Activated CD4-positive, CD25-positive, alpha-beta regulatory T cell (primary cell): ENCODE measurements at places on chromosomes 16 and 17.

DNA sequence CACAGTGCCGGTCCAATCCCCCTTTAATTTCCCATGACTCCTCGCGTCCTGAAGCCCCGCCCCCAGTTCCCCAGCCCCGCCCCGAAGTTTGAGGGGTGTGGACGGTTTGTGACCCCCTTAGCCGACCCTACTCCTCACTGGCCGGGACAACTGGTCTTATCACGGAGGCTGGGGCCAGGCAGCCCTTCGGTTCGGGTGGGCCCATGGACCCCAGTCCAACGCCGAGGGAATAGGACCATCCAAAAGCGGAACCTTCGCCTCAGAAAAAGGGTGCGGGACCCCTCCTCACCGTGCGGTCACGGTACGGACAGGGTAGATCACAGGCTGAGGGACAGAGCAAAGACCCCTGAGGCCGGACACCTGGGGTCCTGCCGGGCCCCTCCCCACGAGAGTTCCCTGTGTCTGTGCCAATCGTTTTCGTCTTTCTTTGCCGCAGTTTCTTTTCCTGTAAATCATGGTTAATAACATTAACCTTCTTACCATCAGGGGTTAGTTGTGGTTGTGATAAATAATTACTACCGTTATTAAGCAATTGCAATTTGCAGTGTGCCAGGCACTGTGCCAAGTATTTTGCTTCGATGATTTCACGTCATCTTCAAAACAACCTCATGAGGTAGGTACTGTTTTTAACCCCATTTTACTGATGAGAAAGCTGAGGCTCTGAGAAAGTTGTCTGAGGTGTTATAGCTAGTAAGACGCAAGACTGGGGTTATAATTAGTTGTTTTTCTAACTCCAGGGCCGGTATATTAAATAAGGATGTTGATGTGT is 543 bp downstream of the TMUB2 start:
- peak; percentile 90 for DNase-seq

DNA sequence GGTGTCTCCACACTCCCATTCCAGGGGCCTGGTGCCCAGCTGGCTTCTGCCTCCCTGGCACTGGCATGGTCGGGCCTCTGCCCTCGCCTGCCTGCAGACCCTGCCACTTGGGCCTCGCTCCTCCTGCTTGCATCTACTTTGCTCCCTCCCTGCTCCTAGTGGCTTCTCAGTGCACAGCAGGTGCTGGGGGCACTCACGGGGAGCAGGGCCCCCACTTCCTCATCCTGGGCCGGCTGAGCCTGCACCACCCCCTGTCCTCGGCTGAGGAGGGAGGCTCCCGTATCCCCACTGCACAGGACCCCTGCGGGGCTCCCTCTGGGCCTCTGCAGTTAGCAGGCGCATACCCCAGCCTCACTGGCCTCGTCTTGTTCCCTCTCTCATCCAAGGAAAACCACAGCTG is 35.2 kb downstream of the CIBAR2 start:
- DNase-seq = no peak

GRCh38 chr17:859061-859823 is 77.1 kb downstream of the MRM3 start:
- DNase-seq = no peak

GRCh38 chr17:43405861-43406260 is 7.1 kb downstream of the ARL4D start:
- DNase-seq = no peak

DNA sequence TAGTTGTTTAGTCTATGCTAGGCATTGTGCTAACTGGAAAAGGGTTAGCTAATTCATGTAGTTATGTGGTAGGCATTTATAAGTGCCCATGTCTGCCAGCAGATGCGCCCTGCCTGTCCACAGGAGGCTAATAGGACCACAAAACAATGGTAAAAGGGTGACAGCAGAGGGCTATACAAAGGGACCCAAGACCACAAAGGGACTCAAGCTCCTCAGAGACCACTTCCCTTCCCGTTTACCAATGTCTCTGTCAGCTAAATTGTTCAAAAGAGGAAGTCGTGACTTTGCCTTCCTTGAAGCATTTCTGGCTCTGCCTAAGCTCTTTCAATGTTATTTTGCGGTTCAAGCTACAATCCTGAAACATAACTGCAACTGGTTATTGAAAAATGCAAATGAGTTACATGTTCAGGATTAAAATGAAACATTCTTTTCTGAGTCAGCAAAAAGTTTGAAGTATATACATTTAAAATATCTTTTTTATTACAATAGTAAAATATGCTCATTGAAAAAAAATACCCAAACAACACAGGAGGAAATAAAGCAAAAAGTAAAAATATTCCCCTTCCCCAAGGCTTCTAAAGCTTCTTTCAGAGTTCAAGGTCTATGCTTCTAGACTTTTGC is 149.2 kb downstream of the MAF start:
- no peak for DNase-seq

DNA sequence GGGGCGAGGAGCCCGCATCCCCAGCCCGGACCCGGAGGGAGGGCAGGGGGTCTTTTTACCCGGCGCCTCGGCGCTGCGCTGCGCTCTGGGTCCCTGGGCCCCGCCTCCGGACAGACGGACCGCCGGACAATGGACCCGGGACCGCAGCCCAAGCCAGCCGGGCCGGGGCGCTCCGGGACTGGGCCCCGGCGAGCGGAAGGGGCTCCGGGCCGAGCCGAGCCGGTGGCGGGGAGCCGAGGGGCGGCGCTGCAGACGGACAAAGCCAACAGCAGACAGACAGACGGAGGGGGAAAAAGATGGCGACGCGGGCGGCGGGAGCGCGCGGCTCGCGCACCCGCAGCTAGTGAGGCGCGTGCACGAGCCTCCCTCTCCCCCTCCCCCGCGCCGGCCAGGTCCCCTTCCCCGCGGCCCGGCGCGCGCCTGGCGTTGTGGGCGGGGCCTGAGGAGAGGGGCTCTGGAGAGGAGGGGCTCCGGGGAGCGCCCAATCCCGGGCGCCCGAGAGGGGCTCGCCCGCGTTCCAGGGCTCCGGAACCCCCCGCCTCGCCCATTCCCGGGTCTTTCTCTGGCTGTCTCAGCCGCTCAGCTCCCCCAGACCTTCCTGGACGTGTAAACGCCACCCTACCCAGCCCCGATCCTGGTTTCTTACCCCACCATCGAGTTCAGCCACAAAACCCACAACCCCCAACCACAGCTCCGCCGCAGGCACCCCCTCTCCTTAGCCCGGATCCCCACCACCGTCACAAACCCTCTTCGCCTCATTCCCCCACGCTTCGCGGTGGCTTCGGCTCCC is at the start of gene ZNF821:
TSS of gene ZNF821 (minus strand) at position 334 of the 790 bp plus-strand sequence. CDS start 4,236 bp downstream, outside the sequence.
- peak; percentile 49 for DNase-seq

GRCh38 chr17:17698371-17698770 is 17.1 kb downstream of the RAI1 start:
- DNase-seq = no peak

GRCh38 chr16:51445250-51445649 is 294.2 kb upstream of the SALL1 start:
- DNase-seq = no peak

DNA sequence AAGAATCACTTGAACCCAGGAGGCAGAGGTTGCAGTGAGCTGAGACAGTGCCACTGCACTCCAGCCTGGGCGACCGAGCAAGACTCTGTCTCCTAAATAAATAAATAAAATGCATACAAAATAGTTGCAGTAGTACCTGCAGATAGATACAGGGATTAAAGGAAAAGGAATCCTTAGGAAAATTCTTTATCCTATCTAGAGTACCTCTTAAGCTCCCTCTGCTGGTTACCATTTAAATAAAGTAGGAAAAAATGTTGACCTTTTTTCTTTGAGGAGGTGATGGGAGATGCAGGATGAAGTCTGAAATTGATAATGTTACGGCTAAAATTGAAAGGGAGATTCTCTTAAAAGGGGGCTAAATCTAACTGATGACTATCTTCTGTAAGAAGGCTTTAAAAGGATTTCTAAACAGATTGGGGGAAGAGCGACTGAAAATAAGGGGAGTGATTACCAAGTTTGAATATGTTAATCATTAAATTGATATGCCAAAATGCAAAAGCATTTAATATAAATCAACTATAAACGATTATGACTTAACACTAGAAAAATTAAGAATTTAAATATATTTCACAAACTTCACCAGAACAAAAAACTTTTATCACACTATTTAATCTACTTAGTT is 29.4 kb downstream of the C16orf87 start:
- DNase-seq = no peak

DNA sequence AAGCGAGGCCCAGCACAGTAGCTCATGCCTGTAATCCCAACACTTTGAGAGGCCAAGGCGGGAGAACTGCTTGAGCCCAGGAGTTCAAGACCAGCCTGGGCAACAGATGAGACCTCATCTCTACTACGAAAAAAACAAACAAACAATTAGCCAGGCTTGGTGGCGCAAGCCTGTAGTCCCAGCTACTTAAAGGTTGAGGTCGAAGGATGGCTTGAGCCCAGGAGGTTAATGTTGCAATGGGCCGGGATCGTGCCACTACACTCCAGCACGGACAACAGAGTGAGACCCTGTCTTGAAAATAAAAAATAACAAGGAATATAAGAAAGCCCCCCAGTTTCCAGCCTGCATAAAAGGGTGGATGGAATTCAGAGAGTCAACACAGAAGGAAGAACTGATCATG is 40.3 kb downstream of the ARHGAP17 start:
- DNase-seq = no peak

- DNase-seq = no peak
Observed at GRCh38 chr16:66502020-66502913, 47.7 kb downstream of the TK2 start.

GRCh38 chr17:33291248-33292200 is 1.6 kb downstream of the ASIC2 start:
- no peak for DNase-seq

DNA sequence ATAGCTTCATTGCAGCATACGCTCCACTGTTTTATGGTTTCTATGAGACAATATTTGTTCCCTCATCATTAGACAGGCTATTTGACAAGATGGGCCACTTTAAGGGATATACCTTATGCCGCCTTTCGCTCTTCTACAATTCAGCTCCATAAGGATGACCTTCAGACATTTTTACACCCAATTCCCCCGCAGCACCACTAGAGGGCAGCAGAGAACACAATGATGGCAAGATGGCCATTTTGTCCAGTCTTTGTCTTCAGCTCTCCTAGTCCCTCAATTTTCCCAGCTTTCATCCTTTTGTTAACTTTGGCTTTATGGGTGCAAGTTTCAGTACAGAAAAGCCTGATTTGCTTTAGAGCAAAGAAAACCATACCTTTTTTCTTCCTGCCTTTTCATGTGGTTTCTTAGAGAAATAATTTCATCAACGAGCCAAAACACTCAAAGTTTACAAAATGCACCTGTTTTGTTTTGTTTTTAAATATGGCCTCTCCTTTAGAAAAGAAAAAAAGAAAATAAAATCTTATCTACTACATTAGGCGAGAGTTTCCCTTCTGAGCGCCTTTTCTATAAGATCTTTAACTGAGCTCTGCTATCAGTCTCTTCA is 355.3 kb downstream of the TOX3 start:
- DNase-seq = no peak

- DNase-seq = no peak
Observed at GRCh38 chr16:25198021-25198420, 18.7 kb upstream of the AQP8 start.

DNA sequence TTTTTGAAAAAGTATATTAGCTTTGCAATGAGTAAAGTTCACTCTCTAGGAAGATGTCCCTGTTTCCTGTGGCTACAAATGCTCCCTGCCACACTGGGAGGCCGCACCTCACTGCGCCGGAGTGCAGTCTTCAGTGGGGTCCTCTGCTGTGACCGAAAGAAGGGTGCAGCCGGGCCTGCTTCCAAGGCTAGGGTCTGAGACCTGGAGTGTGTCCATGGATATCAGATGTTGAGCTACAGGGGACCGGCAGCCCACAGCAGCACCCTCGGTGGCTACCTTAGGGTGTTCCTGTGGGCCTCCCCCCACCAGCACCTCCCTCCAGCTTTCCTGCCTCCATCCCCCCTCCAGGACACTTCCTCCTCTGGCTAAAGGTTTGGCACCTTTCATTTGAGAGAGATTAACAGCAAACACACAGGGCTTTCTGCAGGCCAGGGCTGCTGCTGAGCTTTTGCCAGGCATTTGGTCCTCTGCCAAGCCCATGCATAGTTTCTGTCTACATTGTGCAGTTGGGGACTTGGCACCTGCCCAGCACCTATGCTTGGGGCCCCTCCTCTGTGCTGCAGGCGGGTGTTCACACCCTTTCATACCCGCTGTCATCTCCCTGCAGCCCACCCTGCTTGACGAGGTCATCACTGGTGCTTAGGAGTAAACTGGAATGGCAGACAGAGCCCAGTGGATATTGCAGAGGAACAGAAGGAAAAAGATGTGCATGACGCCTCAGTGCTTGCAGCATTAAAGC is 33.8 kb upstream of the CRISPLD2 start:
- DNase-seq = no peak

DNA sequence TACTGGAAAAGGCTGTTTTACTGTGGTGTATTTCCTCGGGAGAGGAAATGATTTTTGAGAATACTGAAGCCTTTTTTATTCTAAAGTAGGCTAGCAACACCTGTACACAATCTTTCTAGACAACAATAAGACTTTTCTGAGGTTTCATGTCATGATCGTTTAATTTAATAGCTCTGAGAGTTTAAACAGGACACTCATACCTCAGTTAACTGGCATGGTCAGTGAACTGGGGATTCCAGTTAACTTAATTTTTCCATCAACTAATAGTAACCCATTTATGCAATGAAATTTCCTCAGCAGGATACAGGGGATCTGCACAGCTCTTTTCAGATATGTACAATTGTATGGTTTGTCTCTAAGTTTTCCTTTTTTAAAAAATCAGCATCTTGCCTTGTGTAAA is 262.6 kb downstream of the NTN1 start:
- no peak for DNase-seq
